ENCODE measurements at places on chromosomes 7 and 10.
A peak's percentile ranks its signal among the peaks of the same experiment; 100 is the strongest.

DNA sequence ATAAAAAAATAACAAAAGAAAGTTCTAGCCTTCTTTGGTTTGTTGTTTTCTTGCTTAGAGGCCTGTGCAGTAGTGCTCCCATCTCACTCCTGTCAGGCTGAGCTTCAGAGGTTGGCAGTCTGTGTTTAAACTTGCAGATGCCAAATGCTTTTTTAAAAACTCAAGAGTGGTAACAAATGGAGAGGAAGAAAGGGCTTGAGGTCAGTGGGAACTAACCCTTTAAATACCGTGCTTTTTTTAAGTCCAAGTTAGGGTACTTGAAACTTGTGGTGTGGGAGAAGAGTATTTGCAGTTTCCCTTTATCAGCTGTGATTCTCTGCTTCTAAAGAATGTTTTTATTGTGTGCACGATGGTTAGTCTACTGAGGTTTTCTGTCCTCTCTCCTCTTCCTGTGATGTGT, 29.4 kb downstream of the ZRANB1 start:
- peak; percentile 28 for DNase-seq

GRCh38 chr7:27866256-27866655, 126.3 kb downstream of the TAX1BP1 start:
- no peak for DNase-seq

- DNase-seq, result peak; percentile 76
These were observed 86.8 kb upstream of the KMT2C start for GRCh38 chr7:152522571-152523067.

GRCh38 chr10:102644066-102644645, at the start of gene TRIM8:
Gene TRIM8 (plus strand): TSS chr10:102644479. CDS start chr10:102644618, 139 bp downstream.
- DNase-seq, result peak; percentile 62

DNA sequence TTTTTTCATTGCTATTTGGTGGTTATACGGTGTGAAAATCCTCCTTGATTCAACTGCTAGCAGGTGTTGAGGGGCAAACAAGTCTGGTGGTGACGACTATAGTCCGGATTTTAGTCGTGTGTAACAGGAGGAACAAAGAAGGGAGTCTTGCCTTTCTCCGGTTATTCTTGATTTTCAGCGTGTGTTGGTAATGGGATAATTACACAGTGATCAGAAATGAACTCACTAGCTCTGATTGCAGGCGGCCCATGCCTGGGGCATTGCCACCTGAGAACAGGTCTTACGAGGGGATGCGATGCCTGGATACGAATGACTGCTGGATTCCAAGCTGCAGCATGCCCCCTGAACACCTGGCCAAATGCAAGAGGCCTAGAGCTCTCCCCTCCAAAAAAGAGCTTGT, 72.8 kb downstream of the CAMK1D start:
- DNase-seq, result no peak

DNA sequence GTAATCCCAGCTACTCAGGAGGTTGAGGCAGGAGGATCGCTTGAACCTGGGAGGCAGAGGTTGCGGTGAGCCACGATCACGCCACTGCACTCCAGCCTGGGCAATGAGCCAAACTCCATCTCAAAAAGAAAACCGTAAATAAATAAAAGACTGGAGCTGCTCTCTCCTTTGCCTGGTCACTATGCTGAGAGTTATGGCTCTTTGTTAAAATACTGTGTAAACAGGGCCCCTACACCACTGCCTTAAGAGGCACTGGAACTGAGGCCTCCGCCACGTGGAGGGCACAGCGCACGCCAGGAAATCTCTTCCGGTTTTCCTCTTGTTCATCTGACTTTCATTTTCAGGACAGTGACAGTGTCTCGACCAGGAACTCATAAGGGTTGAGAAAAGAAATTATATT, 123.3 kb downstream of the PAXIP1 start:
- DNase-seq, result no peak

DNA sequence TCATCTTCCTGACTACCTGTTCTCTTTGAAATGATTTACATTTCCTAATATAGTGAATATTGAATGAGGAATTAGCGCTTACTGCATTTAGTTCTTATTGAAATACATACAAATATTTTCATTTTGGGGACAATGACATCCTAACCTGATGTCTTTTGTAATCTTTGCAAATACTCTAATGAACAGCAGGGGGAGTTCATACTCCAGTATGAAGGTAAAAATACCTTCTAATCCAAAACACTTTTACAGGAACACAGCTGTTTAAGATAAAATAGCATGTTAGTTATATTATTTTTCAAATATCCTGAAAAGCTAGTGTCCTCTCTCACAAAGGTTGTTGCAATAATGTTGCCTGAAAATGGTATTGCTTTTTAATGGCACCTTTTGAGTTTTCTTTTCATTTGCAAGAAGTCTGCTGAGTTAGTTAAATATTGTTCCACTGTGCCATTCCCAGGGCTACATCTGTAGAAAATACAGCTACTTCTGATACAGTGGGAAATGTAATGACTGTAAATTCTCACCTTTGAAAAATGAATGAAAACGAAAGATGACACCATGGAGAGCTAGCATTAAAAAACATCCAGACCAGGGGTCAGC, 400.0 kb downstream of the PHF14 start:
- DNase-seq, result peak; percentile 20

DNA sequence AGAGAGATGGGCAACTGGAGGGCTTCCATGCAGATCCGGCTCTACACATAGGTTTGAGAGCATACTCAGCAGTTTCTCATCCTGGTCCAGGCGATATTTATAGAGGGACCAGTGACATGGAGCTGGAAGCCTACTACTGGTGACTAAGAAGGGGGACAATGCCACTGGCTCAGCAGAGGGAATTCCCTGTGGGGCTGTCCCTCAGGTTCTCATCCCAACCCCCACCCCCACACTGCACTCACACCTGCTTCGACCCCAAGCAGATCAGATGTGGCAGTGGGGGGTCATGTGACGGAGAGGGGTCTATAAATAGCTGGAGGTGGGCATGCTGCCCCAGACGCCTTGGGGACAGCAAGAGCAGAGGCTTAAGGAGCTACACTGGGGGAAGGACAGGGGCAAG, at the start of gene CLCN1:
CLCN1 (plus strand) TSS at position 336 of the 400 bp plus-strand sequence. CDS start 102 bp downstream, outside the sequence.
- DNase-seq, result no peak

DNA sequence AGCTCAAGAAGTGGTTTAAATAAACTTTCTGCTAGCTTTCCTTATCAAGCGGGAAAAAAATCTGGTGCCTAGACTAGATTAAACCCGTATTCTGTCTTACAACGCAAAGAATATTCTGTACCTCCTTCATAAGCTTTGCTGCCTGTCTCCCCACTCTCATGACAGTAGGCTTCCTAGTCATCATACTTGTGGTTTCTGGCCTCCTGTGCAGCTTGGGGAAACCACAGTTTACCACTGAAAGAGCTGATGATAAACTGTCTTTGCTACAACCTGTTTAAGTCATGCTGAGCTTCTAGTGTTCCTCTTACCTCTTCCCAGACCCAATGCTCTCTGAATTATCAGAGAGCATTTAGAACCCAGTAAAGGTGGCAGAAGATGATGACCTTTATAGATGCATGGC, 55.0 kb downstream of the PODXL start:
- peak; percentile 65 for DNase-seq

DNA sequence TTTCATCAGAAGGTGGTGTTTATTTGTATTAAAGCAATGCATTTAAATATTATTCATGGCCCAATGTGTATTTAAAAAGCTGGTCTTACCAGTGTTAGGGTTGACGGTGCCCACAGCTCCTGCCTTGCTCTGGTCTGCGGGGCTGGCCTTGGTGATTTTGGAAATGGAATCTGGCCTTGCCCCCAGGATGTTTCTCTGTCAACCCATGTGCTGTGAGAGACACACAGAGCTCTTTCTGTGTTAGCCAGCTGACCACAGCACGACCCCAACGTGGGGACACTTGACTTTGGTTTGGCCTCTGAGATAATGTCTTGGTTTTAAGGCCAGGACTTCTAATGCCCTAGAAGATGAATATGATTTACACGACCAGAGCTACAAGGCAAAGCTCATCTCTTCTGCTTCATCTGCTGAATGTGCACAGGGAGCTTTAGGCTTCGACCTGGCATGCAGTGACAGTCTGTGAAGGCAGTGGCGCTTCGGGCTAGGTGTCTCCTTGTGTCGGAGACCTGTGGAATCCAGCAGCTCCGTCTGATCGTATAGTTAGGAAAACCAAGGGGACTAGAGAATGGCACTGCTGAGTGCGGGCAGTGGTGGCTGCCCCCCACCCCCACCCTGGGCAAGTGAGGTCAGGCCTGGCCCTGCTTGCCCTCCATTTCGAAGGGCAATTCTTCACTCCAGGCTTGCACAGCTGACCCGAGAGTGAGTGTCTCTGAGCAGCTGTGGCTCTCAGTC, 246.1 kb downstream of the EBF3 start:
- DNase-seq, result no peak

DNA sequence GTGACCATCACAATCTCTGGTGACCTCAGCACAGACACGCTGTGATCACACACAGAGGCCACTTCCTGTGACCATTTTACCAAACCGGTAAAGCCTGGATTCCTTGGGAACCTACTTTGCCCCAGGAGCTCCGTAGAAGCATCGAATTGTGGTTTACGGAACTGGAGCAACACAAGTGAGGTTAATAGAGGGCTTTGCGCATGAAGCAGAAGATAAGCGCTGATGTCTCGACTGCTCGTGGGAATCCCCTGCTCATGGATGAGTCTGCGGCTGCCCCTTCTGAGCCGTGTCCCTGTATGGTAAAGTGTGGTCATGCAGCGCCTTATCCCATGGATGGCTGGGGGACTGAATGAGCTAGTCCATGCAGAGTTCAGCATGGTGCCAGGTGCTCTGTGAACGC, 53.6 kb downstream of the VIPR2 start:
- DNase-seq, result no peak

DNA sequence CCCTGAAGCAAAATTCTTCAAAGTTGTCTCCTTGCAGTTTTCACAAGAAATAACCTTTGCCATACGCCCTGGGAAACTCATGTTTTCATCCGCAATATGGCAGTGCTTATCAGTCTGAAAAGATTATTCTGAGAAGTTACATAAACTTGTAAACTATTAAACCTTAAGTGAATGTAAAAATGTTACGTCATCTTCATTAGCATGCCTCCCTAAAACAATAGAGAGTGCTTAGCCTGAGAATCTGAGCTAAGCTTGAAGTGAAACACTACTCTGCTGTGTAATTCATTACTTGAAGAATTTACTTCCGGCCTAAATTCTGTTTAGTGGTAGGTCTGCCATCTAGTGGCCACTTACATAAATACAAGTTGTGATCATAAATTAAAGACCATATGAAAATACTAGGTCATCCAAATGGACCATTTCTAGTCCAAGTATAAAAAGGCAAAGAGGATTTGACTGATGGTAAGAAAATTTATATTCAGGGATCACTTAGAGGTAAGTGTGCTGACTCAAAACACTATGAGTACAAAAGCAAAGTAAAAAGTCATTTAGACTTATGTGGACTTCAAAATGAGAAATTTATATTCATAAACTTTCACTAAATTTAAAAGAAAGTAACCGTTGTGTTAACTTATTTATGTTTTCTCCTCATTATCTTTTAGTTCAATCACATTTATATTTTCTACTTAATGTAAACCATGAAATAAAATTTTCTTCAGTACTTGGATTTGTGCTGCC, 745.1 kb upstream of the LRRTM3 start:
- peak; percentile 78 for DNase-seq

DNA sequence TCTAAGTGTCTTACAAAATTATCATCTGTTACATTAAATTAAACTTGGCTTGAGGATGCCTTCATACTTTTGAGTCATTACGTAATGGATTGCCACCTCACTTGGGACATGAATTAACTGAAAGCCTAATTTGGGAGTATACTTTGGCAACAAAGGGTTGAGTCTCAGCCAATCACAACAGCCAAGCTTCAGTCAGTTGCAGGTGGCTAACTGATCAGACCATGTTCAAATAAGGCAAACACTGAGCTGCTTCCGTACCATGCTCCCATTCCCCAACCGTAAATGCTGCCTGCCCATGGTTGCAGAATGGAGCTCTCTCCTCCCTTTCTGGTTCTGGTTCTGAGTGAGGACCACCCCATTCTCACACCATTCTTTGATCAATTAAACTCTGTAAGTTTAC, 92.9 kb upstream of the STK17A start:
- no peak for DNase-seq

- peak; percentile 5 for DNase-seq
These were observed 198.4 kb downstream of the PCLO start for GRCh38 chr7:82964150-82964882.

DNA sequence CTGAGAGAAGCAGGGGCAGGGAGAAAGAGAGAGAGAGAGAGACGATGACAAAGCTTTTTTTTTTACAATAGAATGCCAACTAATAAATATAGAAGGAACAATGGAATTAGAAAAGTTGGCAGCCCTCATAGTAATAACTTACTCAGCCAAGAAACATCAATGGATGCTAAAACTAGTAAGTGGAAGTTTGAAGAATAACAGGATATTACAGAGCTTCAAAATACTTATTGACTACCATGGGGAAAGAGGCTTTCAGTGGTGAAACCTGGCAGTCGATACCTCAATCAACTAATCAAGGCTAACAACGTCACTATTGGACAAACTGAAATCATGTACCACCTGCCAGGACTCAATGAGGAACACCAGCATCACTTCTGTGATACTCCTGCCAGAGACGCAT, 100.5 kb upstream of the LRRC4 start:
- DNase-seq, result no peak

DNA sequence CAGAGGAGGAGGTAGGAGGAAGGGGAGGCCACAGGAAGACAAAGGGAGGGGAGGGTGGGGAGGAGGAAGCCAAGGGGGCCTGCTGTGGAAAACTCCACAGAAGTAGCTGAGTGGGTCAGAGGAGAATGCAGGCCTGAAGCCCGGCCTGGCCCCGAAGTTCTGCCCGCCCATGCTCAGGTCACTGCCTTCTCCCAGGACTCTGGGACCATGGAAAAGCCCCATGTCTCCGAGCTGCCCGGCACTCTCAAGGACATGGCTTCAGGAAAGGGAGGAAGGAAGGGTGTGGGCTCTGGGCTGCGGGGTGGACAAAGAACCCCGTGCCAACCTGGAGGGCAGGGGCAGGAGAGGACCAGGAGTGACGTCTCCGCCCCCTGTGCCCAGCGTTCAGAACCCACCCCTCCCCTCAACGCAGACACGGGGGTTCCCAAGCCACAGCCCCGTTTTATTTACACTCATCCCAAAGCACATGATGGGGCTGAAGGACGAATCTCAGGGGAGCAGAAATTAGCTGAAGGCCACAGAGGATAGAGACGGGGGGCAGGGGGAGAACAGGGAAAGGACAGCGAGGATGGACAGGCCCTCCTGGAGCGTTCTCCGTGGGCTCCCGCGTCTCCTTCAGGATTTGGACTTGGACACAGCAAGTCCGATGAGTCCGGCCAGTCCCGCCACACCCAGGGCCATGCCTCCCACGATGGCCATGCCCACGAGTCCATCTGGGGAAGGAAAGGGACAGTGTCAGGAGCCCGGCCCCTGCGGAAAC, 1.8 kb upstream of the CLDN15 start:
- no peak for DNase-seq

GRCh38 chr7:122972056-122972455, 23.4 kb downstream of the TAS2R16 start:
- DNase-seq, result no peak

DNA sequence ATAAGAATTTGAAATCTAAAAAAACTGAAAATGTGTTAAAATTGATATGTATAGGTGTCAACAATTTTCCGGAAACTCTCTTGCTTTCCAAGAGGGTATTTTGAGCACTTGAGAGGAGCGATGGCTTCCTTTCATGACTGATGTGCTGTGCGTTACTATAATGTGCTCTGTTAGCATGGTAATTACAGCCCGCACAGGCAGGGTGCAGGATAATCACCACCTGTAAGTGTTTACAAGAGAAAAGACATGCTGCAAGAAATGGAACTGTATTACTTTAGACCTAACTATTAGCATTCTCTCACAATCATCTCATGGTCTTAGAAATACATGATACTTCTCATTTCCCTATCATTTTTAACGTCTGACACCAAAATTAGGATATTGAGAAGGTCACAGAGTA, 92.4 kb upstream of the ADARB2 start:
- no peak for DNase-seq
